ENCODE measurements at places on chromosomes 6 and 20.

DNA sequence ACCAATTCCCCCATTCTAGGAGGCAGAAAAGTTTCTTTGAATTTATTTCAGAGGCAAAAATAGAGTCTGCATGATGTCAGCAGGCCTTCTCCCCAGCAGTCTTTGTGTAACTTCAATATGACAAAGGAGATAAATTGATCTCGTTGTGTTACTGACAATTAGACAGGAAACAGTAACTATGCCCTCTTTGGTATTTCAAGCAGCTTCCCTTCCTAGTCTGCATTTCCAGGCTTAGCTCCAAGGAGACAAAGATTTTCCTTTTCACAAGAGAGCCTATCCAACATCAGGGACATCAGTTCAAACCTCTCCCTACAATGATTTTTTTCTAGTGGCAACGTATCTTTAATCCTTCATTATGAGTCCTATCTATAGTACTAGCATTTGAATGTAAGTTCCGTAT lies 245.9 kb upstream of the HSF2 start:
- no peak for DNase-seq

GRCh38 chr6:104940893-104941728 lies 15.8 kb upstream of the LIN28B start:
- DNase-seq: no peak

GRCh38 chr6:19440531-19440930 lies 396.6 kb upstream of the ID4 start:
- DNase-seq: no peak

- DNase-seq: no peak
Measured at GRCh38 chr6:110655821-110656220, 159.4 kb downstream of the CDK19 start.

- DNase-seq: no peak
Measured at GRCh38 chr6:16504609-16505008, 256.7 kb downstream of the ATXN1 start.

DNA sequence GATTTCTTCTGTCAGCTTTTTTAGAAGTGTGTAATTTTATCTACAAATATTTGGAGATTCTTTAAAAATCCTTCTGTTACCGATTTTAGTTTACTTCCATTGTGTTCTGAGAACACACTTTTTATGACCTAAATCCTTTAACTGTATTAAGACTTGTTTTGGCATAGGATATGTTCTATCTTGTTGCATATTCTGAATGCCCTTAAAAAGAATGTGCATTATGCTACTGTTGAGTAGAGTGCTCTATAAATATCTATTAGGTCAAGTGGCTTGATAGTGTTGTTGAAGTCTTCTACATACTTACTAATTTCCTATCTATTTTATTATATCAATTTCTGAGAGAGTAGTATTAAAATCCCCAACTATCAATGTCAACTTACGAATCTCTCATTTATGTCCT lies 502.2 kb downstream of the MAFB start:
- DNase-seq: no peak

DNA sequence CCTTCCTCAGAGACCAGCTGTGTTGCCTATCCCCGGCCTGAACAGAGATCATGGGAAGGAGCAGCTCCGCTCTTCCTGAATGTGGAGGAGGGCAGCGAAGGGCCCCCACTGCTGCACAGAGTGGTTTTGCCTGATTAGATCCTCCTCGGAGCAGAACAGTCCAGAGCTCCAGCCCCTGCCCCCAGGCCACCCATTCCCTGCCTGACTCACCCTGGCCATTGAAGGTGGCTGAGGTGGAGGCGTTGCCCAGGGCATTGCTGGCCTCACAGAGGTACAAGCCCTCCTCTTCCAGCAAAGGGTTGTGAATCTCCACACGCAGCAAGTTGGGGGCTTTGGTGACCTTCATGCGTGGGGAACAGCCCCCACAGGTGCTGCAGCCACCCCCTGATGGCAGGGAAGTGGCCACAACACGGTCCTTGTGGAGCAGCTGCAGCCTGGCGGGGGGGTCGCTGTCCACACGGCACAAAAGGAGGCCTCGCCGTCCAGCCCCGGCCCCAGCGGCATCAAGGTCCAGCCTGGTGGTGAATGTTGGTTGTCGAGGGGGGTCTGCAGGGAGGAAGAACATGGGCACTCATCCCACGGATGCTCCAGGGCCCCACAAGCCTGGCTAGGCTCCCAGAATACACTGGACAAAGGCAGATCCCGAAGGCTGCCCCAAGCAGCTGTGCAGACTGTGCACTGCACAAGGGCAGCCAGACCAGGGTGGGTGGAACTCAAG lies 14.7 kb downstream of the SIGLEC1 start:
- DNase-seq: no peak

- no peak for DNase-seq
Measured at GRCh38 chr6:142414462-142415250, 112.8 kb downstream of the ADGRG6 start.

DNA sequence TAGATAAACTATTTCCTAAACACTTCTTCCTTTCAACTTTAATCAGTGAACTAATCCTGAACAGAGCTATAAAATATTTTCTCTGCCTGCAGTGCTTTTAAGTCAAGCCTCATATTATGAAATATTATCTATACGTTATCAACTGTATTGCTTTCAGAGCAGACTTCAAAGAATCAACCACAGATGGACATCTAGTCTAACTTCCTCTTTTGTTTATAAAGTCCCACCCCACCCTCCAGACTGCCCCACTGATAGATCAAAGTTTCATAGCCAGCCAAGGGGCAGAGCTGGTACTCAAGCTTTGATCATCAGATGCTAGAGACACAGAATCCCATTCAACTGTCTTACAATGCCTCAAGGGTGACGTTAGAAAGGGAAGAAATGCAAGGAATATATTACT lies 308.3 kb downstream of the LAMA2 start:
- DNase-seq: no peak

GRCh38 chr6:7505189-7505699 lies 36.2 kb upstream of the DSP start:
- peak; percentile 47 for DNase-seq

DNA sequence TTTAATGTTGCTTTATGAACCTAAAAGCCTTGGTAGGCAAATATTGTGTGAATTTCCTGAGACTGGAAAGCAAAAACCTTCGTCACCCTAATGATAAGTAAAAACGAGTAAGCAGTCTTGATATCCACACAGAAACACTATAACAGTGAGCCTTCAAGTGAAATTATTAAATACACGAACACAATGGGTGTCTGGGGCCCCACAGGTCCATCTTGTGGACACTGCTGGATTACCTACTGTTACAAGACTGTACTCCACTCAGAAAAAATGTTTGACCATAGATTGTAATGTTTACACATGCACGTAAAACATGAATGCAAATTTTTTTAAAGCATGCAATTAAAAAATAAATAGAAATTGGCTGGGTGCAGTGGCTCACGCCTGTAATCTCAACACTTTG lies 466.9 kb downstream of the CD83 start:
- no peak for DNase-seq

GRCh38 chr6:18101873-18102272 lies 20.6 kb downstream of the NHLRC1 start:
- DNase-seq: no peak

GRCh38 chr6:124772733-124773319 lies 189.4 kb upstream of the RNF217 start:
- no peak for DNase-seq

DNA sequence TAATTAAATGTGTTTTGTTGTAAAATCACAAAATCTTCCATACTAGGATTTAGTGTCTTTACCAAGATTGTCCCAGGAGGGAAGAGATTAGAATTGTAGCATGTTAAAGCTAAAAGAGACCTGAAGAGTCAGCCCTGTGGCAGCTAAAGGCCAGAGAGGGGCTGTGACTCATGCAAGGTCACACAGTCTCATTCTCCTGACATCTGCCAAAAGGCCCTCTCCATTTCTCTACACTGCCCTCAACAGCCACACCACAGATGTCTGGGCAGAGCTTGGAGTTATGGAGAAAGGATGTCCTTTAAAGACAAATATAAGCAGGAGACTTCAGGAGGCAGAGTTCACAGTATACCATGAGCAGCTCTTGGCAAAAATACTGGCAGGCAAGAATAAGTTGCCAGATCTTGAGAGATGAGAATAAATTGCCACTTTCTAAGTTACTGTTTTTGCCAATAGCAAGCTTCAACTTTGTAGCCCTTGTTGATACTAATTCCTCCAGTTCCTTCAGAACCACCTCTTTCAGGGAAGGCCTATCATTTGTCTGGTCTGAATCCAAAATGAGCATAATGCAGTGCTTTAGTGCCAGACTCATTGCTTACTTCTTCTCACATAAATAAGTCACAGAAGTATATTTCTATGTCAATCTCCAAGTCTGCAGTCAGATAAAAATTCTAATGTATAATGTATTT lies 41.7 kb downstream of the AKIRIN2 start:
- DNase-seq: peak; percentile 55

GRCh38 chr6:93389192-93389591 lies 30.2 kb downstream of the EPHA7 start:
- no peak for DNase-seq

- DNase-seq: no peak
Measured at GRCh38 chr6:147621263-147621662, 112.8 kb downstream of the SAMD5 start.

DNA sequence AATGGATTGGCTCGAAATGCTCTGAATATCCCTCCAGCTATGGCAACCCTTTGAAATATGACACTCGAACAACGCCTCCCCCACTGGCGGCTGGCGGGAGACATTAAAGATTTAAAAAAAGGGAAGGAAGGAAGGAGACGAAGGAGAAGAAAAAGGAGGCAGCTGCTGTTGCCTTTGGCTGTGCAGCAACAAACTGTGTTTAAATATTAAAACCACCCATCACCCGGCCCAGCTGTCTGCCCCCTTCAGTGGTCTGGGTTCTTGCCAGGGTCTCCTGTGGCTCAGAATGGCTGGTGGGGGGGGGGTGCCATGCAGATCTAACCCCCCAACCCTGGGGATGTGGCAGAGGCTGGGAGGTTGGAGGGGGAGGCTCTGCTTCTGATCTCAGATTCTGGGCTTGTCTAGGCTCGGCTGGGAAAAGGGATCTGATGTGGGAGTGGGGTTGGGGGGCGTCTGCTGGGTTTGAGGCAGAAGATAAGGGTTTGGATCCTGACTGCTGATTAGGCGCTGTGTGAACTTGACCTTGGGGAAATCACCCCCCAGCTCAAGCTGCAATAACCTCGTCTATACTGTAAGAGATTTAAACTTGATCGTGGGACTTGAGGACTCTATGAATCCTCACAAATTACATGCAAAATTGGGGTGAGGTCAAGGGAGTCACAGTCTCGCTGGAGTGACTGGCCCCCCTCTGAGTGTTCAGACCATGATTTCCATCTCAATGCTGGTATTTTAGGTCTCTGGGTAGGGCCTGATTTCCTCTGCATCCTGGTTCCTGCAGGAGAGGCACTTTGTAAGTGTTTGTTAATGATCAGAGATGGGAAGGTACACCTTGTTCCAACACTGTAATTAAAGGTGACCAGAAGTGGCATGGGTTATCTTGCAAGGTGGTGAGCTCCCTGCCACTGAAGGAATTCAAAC lies 40.3 kb upstream of the BLCAP start:
- DNase-seq: no peak

DNA sequence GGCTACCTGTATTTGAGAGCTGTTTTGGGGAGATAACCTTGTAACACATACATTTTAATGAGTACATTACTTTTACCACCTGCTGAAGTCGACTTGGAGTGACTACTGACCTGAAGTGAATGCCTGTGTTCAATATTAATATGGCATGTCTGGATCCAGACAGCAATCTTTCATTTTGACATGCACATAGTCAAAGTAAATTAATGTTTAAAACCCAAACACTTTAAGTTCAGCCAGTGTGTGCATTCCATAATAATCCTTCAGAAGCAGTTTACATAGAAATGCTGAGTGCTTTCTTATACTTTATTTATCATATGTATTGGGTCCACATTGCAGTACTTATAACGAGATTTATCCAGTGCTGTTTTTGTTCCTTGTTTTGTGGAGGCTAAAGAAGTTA lies 38.0 kb downstream of the CDKAL1 start:
- no peak for DNase-seq

DNA sequence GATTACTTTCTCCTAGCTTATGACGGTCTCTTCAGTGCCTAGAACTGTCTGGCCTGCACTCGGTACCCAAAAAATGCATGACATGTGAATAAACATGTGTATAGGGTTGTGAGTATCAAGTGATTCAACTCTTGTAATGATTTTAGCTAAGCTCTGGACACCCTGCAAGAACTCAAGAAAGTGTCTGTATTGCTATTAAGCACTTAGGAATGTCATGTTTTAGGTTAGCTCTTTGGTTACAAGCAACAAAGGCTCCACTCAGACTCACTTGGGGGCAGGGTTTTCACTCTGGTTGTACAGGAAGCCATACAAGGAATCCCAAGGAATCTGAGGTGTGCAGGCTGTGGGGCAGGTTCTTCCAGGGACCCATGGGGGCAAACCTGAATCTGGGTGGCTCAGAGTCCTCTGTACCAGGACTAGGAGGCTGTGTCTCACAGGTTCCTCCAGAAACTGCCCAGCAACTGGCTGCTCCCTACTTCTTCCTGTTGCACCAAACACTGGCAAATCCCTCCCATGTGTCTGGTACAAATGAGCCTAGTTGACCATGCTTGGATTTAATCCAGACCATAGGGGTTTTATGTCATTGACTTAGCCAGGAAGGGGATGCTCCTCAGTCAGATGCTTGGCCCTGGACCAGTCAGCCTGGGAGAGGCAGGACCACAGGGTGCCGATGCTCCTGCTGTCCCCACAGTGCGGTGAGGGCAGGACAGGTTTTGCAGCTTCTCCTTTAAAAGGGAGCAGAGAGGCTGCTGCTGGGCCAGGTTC lies 77.9 kb upstream of the CDH4 start:
- peak; percentile 46 for DNase-seq

DNA sequence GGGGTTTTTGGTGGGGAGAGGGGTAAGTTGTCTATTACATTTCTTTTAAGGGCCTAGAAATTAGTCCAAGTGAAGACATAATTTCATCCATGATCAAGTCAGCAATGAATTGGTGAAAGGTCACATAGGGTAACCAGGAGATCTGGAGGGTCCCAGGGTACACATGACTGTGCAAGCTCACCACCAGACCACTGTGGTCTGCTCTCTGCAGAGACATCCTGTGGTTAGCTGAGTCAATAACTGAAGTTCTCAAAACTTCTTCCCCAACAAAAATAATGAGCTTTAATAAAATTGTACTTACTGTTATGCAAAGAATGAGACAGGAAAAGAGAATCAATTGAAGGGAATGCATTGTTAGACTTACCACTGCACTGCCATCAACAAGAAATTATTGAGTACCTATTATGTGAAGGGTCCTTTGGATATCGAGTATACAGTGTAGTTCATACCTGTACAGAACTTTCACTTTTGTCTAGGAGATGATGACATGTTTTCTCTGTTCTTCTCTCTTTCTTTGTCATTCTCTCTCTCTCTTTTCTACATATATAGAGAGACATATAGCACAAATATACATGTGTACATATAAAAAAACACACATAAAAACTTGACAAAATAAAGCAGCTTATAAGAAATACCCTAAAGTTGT lies 209.8 kb downstream of the GJA1 start:
- no peak for DNase-seq

DNA sequence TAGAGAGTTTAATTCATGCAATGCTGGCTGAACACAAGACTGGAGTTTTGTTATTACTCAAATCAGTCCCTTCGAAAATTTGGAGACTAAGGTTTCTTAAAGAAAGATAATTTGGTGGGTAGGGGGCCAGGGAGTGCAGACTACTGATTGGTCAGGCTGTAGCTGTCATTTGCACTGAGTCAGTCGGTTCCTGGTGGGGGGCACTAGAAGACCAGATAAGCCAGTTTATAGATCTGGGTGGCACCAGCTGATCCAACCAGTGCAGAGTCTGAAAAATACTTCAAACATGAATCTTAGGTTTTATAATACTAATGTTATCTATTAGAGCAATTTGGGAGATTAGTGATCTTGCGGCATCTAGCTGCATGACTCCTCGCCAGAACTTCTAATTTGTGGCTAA lies 530.7 kb downstream of the NKAIN2 start:
- DNase-seq: no peak

- no peak for DNase-seq
Measured at GRCh38 chr6:78910591-78911171, 43.3 kb downstream of the IRAK1BP1 start.
